ENCODE measurements at places on chromosomes 3 and 15.

DNA sequence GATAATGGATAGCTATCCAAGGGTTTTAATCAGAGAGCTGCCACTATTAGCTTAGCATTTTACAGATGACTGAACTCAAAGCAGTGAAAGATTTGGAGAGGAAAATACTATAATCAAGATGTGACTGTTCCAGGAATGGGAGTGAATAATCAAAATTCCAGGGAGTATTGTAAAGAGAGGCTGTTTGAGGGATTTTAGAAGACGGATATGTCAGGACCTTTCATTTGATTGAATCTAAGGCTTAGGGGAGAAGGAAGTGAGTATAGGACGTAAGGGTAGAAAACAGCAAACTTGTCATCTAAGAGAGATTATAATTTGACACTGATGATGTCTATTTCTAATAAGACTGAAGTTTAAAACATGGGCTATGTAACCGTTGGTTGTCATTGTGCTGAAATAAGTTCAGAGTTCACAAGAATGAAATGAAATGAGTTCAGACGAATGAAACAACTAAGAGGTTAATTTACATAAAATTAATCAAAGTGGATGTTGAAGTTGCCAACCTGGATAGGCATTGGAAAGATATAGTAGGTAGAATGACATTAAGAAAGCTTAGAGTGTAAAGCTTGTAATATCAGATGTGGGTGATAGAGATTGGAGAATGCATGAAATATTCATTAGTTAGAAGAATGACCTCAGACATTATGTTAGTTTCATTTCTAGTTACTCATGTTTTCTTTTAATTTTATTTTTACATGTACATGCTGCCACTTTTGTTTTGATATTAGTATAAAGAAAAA, 842.8 kb downstream of the SI start:
- DNase-seq: no peak

GRCh38 chr15:47542312-47542989, 174.9 kb upstream of the SEMA6D start:
- no peak for DNase-seq

DNA sequence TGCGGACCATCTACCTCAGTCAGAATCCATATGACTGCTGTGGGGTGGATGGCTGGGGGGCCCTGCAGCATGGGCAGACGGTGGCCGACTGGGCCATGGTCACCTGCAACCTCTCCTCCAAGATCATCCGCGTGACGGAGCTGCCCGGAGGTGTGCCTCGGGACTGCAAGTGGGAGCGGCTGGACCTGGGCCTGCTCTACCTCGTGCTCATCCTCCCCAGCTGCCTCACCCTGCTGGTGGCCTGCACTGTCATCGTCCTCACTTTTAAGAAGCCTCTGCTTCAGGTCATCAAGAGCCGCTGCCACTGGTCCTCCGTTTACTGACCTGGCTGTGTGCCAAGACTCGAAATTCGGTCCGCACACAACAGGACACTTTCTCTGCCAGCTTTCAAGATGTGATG, 21.9 kb downstream of the NRROS start:
- no peak for DNase-seq

DNA sequence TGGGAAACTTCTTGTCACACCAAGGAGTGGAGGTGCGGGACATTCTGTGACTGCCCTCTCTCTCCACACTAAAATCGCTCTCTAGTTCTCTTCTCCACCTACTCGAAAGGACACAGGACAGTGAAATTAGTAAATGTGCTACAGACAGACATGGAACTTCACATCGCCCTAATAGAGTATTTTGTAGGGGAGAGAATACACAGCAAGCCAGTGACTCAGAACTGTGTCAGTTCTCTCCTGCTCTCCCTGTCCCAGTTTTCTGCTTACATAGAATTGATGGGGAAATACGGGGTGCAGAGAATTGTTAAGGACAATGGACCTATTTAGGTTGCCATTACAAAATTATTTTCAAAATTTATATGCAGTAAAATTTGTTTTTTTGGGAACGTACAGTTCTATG, 159.6 kb upstream of the GADL1 start:
- DNase-seq: no peak

- DNase-seq: no peak
Measured at GRCh38 chr15:28182216-28182615, 83.1 kb upstream of the OCA2 start.

DNA sequence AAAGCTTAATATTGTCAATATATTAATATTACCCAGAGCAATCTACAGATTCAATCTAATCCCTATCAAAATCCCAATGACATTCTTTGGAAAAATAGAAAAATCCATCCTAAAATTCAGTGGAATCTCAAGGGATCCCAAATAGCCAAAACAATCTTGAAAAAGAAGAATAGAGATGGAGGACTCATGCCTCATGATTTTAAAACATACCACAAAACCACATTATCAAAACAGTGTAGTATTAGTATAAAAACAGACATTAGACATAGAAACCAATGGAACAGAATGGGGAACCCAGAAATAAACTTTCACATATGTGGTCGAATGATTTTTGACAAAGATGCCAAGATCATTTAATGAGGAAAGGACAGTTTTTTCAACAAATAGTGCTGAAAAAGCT, 14.6 kb downstream of the NEK4 start:
- DNase-seq: no peak

DNA sequence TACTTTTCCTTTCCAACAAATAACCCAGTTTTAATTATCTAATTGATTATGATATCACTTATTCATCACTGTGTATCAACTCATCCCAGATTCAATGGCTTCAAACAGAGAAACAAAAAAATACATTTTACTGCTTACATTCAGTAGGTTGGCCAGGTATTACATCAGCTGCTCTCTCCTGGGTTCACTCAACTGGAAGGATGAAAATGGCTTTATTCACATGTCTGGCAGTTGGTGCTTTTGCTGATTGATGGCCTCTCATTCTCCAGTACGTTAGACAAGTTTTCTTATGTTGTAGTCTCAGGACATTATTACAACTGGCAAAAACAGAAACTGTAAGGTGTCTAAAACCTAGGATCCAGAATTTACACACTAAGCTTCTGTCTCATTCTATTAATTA, 811.0 kb upstream of the ALCAM start:
- peak; percentile 23 for DNase-seq

DNA sequence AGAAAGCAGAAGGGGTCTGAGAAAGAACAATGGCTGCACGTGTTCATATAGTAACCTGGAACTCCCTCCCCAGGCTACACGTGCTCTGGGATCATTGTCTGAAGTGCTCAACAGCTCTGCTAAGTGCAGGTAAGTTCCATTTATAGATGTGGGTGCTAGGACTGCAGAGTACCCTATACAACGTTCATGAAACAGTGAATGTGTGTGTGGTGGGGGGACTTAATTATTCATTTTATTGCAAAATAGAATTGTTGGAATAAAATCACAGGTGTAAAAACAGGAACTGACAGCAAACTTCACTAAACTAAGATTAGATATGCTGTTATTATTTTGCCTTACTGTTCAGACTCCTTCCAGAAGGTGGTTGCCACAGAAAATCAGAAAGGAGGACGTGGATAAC, 68.5 kb downstream of the CCR4 start:
- DNase-seq: no peak

DNA sequence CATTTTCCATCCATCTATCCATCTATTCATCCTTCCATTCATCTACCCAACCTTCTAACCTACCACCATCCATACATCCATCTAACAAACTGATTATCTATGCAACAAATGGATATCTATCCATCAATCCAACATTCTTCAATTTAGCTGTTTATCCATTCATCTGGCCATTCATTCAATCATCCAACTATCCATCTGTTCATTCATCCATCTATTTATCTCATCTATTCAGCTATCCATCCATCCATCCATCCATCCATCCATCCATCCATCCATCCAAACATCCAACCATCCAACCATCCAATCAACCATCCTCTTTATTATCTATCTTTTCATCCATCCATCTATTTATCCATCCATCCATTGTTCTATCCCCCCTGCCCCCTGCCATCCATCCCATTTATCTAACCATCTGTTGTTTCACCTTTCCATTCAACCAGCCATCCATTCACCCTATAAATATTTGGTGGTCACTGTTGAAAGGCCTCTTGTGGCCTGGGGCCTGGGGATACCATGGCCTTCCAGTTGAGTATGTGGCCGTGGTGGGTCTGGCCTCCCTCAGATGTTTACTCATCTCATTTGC, 44.7 kb downstream of the SLC6A6 start:
- DNase-seq: no peak

GRCh38 chr3:141407825-141408224, 39.5 kb downstream of the ZBTB38 start:
- DNase-seq: no peak

GRCh38 chr15:87154761-87155160, 1075.1 kb downstream of the AGBL1 start:
- DNase-seq: no peak

DNA sequence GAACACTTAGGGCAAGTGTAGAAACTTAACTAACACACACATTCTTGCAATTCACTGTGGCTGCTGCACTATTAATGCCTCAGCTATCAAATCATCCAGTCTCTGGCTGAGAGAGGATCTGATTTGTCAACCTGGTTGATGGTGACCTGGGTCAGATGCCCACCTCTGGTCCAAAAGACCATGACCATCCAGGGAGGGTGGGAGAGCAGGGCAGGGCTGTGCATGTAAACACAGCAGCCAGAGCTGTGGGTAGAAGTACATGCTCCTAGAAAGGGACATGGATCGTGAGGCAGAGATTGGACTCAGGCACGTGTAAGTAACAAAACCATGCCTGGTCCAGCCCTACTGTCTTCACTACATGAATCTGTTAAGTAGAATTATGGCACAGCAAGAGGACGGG, 17.3 kb downstream of the MESD start:
- no peak for DNase-seq

DNA sequence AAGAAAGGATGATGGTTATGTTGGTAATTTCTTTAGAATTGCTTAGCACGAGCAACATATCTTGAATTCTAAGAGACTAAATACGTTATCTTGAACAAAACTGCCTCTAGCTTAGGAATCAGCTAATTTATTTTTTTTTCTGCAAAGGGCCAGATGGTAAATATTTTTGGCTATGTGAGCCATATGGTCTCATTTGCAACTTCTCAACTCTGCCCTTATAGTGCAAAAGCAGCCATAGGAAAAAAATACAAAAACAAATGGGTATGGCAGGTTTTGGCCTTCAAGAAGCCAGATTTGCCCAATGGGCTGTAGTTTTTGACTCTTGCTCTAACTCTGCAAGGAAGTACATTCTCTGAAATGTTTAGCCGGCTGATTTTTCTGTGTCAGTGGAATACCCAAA, 11.9 kb downstream of the OXSM start:
- DNase-seq: no peak

DNA sequence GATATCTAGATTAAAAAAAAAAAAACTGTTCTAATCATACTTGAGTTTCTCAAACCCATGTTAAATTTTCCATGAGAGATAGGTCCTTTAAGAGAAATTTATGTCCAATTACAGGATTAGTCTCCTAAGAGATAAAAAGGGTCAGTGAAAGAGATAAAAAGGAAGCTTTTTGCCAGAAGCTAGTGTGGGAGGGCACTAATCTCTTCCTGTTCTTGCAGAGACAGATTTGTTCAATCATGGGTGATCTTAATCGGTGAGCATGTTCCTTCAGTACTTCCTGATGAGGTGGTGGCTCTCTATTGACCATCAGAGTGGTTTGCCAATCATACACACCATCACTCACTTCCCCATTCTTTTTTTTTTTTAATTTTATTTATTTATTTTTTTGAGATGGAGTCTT, 16.9 kb upstream of the LPP start:
- DNase-seq: no peak

DNA sequence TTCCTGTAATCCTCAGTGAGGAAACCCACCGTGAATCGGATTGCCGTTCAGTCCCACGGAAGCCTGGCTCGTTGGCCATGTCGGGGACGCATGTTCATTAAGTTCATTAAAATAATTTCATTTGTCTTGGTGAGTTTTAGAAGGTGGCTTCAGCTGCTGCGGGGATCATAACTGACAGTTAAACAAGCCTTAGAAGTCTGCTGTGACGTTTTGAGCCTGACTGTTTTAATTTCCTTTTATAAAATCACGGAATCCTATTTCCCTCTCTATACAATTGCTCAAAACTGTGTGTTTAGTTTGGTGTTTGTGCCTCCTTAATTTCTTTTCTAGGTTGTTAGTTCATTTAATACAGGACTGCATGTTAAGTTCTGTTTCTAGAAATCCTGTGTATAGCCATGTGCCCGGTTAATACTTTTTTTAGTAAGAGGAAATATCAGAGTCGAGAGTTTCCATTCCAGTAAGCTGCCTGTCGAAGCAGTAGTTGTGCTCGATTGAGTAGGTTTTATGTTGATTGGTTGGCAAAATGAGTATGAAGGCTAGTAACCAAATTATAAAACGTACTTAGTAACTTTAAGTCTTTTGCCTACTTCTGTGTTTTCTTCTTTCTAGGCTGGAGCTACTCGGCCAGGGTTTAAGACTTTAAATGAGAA, 705 bp downstream of the NIPA2 start:
- no peak for DNase-seq

DNA sequence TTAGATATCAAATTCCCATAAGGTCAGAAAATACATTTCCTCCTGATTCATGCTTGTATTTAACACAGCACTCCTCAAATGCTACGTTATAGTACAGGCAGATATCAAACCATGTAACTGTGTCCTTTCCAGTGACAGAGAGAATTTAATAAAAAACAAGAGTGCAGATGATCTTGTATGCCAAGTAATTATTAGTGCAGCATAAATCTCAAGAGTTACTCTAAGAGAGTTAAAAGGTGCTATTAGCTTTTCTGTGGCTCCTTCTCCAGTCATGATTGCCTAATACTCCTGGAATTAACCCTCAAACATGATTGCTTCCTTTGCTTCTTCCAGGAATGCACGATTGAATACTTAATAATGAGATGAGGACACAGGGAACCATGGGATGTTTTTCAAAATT, 413.0 kb upstream of the DPH6 start:
- DNase-seq: no peak

GRCh38 chr3:159732172-159733111, 256.2 kb upstream of the IL12A start:
- no peak for DNase-seq

DNA sequence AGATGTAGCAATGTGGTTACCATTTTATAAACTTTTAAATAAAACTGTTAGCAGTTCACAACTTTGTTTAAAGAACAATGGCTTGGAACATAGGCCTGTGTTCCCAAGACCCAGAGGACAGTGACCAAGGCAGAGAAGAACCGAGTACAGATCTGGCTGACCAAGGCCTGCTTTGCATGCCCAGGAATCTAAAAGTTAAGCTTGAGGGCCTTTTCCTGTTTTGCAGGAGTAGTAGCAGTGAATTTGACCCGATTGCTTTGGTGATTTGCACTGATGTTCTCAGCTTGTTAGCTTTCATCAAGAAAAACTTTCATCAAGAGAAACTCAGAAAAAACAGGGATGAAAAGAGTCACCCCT, 9.9 kb downstream of the FILIP1L start:
- no peak for DNase-seq

DNA sequence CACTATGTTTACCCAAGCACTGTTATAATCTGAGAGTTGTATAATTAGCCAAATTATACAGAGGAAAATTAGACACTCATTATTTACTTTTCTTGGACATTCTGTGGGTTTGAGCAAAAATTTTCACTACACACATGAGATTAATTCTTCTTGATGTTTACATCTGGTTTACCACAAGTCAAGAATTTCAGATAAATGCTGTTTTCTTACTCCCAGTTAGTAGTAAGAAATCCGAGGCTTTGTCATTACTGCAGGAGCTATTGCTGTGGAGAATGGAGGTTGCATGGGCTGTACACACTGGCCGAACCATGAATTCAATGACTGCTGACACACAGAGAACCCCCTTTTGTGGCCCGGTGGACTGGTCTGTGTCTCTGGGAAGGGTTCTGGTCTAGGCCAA, 207.7 kb upstream of the CFAP20DC start:
- DNase-seq: no peak

- DNase-seq: no peak
Measured at GRCh38 chr15:96586901-96587300, 256.4 kb downstream of the NR2F2 start.

- no peak for DNase-seq
Measured at GRCh38 chr3:11611341-11611799, 32.3 kb downstream of the VGLL4 start.

Data from NCI-H187 treated with DMSO at 0.1 percent for 48 hours (cell line).